ENCODE measurements at places on chromosomes 4 and X.
A peak's percentile ranks its signal among the peaks of the same experiment; 100 is the strongest.

DNA sequence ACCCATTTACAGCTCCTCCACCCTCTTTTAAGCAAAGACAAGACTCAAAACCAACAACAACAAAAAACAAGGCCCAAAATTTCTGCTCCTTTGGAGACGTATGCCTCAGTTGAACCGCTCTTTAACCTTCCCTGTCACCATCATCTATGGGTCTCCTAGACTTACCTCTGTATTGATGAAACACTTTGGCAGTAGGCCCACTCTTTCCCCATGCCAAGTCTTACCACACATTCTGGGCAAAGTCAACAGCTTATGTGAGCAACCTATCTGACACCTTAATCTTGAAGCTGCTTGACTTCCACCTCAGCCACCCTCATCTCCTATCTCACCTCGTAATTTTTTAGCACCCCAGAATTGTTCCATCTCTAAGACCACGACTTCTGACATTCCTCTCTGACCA lies 99.7 kb upstream of the CXorf66 start:
- no peaks in the 10 kb centered on the region for H3K4me1 ChIP-seq
- H3K36me3 ChIP-seq: no peaks in the 10 kb centered on the region
- DNase-seq: no peak
- H3K27ac ChIP-seq: no peak overlapping the region

DNA sequence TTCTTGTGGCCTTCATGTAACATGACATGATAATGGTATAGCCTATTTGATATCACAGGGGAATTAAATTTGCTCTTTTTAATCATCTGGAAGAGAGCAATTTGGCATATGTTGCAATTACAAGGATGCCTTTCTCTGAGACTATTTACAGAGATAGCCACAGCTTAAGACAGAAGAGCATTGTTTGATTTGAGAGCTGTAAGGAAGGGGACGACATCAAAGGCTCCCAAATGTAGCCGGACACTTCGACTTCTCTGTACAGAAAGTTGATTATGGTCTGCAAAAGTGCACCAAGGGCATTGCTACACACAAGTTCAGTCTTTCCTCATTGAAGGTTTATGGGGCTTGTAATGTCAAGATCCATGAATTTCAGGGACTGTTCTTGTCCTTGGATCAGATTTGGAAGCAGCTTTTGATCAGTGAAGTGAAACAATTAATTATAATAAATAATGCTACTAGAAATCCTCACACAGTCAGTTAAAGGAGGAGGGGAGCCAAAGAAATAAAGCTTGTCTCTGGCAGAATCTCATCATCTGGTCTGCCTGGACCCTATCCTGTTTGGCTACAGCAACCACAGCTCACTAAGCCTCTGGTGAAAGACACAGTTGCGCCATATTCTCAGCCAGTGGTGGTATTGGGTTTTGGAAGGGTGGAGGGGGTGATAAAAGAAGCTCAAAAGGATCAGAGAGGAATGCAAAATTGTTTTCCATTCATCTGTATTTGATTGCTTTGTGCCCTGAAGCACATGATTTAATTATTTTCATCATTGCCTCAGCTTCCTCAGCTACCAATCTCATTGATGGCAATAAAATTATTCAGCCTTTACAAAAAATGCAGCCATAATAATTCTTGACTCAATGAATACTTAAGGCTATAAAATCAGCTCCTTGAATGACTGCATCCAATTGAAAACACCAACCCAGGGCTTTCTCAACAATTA lies 654.3 kb upstream of the LCORL start:
- no peak overlapping the region for H3K27ac ChIP-seq
- no peaks in the 10 kb centered on the region for H3K36me3 ChIP-seq
- DNase-seq: no peak

GRCh38 chr4:143353797-143354196 lies 17.1 kb downstream of the GAB1 start:
- H3K4me1 ChIP-seq: peaks cover 3% of the 10 kb centered on the region
- H3K36me3 ChIP-seq: no peaks in the 10 kb centered on the region
- no peak overlapping the region for H3K4me3 ChIP-seq
- H3K27me3 ChIP-seq: peaks cover 3% of the 10 kb centered on the region
- H3K27ac ChIP-seq: no peak overlapping the region

GRCh38 chrX:100408713-100409609 lies 1.1 kb downstream of the PCDH19 start:
- no peak for DNase-seq
- H3K4me1 ChIP-seq: no peaks in the 10 kb centered on the region
- H3K36me3 ChIP-seq: no peaks in the 10 kb centered on the region

DNA sequence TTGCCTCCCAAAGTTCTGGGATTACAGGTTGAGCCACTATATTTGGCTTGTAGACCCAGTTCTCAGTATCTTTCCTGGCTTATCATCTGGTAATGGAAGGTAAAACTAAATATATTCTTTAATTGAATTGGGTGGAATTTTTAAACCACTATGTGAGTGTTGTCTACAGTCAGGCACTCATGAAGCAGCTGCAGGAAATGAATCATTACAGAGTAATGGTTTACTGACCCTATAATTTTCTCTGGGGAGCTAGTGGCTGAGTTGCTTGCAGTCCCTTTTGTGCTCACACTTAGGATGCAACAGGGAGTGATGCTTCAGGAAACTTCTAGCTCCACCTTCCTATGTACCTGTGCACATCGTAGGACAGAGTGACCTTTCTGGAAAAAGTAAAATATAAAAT lies 4.1 kb upstream of the UGT2B7 start:
- no peak overlapping the region for H3K4me3 ChIP-seq
- no peaks in the 10 kb centered on the region for H3K36me3 ChIP-seq

GRCh38 chr4:37666625-37667071 lies 19.5 kb downstream of the RELL1 start:
- peaks cover 5% of the 10 kb centered on the region for H3K4me1 ChIP-seq
- peak; percentile 30 for DNase-seq
- no peaks in the 10 kb centered on the region for H3K36me3 ChIP-seq
- H3K4me3 ChIP-seq: no peak overlapping the region
- H3K27me3 ChIP-seq: no peaks in the 10 kb centered on the region

DNA sequence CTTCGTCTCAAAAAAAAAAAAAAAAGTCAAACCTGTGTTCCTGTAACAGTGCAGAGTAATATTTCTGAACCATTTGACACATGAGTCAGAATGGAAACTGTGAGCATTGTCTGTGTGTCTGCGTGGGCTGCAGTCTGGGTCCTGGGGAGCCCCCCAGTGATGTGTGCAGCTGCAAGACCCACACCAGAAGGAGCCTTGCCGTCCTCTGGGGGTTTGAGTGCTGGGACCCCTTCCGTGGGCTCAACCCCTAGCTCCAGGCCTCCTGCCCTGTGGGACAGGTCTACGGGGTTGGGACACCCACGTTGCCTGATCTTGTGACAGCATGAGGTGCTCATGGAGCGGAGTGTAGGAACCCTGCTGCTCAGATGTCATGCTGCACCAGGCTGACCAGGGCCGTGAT lies 43.7 kb downstream of the DDX3X start:
- no peaks in the 10 kb centered on the region for H3K36me3 ChIP-seq
- no peak for DNase-seq
- no peak overlapping the region for H3K4me3 ChIP-seq
- H3K27me3 ChIP-seq: no peaks in the 10 kb centered on the region
- H3K4me1 ChIP-seq: peaks cover 7% of the 10 kb centered on the region
- no peak overlapping the region for H3K27ac ChIP-seq

DNA sequence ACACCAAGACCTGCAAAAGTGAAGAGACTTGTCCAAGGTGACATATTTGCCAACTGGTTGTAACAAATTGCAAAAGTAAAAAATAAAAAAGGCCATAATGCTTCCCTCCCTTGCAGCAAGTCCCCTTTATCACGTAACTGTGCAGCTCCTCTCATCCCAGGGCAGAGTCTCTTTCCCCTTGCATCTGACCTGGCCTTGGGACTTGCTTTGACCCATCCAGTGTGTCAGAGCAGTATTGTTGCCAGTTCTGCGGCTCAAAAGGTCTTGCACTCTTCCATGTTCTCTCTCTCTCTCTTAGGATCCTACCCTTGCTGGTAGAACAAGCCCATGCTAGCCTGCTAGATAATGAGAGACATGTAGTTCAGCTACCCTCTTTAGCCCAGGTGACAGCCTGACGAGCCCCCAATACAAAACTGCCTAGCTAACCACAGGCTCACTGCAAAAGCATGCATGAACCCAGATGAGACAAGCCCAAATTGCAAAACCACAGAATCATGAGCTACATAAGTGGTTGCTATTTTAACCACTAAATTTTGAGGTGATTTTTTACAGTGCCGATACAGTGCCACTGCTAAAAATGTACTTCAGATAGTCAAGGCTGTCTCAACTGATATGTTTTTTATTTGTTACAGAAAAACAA lies 289.5 kb upstream of the PPARGC1A start:
- no peaks in the 10 kb centered on the region for H3K27me3 ChIP-seq
- H3K36me3 ChIP-seq: no peaks in the 10 kb centered on the region
- H3K4me1 ChIP-seq: no peaks in the 10 kb centered on the region
- no peak overlapping the region for H3K27ac ChIP-seq
- H3K4me3 ChIP-seq: no peak overlapping the region

- H3K4me3 ChIP-seq: no peak overlapping the region
- H3K27ac ChIP-seq: no peak overlapping the region
- H3K4me1 ChIP-seq: no peaks in the 10 kb centered on the region
- no peak for DNase-seq
Observed at GRCh38 chrX:139446832-139447231, 83.7 kb upstream of the F9 start.

DNA sequence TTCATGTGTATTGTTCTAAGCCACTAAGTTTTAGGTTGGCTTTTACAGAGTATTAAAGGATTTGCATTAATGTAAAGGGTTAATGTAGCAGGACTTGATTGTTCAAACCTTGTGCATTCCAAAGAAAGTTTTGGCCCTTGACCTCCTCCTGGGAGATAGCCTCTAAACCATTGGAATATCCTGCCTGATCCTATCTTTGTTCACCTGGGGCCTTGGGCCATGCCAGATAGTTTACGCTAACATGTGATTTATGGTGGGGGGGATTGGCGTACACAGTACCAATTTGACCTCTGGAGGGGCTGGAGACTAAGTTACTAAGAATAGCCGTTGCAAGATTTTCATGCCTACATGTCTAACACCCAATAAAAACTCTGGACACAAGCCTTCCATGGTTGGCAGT lies 1002.7 kb upstream of the PABPC4L start:
- H3K27me3 ChIP-seq: no peaks in the 10 kb centered on the region
- no peaks in the 10 kb centered on the region for H3K4me1 ChIP-seq
- no peak overlapping the region for H3K4me3 ChIP-seq
- H3K36me3 ChIP-seq: no peaks in the 10 kb centered on the region
- no peak for DNase-seq

GRCh38 chr4:81913427-81913879 lies 441.7 kb upstream of the RASGEF1B start:
- peak; percentile 72 for DNase-seq
- no peak overlapping the region for H3K4me3 ChIP-seq
- no peaks in the 10 kb centered on the region for H3K36me3 ChIP-seq
- H3K27ac ChIP-seq: no peak overlapping the region
- H3K4me1 ChIP-seq: no peaks in the 10 kb centered on the region
- peaks cover 4% of the 10 kb centered on the region for H3K27me3 ChIP-seq

- no peaks in the 10 kb centered on the region for H3K36me3 ChIP-seq
- no peak overlapping the region for H3K27ac ChIP-seq
- no peak overlapping the region for H3K4me3 ChIP-seq
- DNase-seq: no peak
Observed at GRCh38 chr4:164134388-164134787, 619.5 kb upstream of the SMIM31 start.

GRCh38 chr4:118765399-118765798 lies 70.5 kb downstream of the SEC24D start:
- no peak overlapping the region for H3K27ac ChIP-seq
- H3K4me3 ChIP-seq: no peak overlapping the region
- no peak for DNase-seq
- H3K4me1 ChIP-seq: no peaks in the 10 kb centered on the region

DNA sequence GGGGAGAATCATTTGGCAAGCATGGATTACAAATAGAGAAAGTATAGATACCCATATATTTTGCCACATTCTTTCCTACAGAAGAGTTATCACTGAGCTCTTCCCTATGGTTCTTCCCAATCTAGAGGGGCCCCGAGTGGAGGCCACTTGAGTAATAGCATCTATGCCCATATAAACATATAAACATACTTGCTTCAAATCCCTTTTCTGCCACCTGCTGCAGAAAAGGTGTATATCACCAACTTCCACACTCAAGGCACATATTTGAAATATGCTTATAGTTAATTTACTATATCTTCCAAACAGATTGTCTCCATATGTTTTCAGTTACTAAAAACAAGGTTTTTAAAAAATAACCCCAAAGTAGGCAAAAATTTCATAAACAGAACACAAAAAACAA lies 642.8 kb upstream of the DIPK2B start:
- no peak for DNase-seq
- peaks cover 32% of the 10 kb centered on the region for H3K36me3 ChIP-seq
- no peak overlapping the region for H3K4me3 ChIP-seq
- H3K27me3 ChIP-seq: no peaks in the 10 kb centered on the region

- no peak for DNase-seq
- H3K27ac ChIP-seq: no peak overlapping the region
- peaks cover 3% of the 10 kb centered on the region for H3K27me3 ChIP-seq
- H3K4me3 ChIP-seq: no peak overlapping the region
Observed at GRCh38 chr4:7411896-7412553, 22.7 kb downstream of the PSAPL1 start.

- no peaks in the 10 kb centered on the region for H3K36me3 ChIP-seq
- no peak for DNase-seq
- no peak overlapping the region for H3K27ac ChIP-seq
- H3K27me3 ChIP-seq: no peaks in the 10 kb centered on the region
- H3K4me3 ChIP-seq: no peak overlapping the region
- 0 out of 2 replicates have a peak, but pooled peaks cover 2% of the 10 kb centered on the region for H3K4me1 ChIP-seq
Observed at GRCh38 chr4:142595222-142595871, 250.8 kb downstream of the INPP4B start.

GRCh38 chr4:128590034-128590740 lies 219.3 kb upstream of the JADE1 start:
- H3K36me3 ChIP-seq: no peaks in the 10 kb centered on the region
- no peaks in the 10 kb centered on the region for H3K4me1 ChIP-seq
- no peak overlapping the region for H3K4me3 ChIP-seq
- no peak overlapping the region for H3K27ac ChIP-seq

DNA sequence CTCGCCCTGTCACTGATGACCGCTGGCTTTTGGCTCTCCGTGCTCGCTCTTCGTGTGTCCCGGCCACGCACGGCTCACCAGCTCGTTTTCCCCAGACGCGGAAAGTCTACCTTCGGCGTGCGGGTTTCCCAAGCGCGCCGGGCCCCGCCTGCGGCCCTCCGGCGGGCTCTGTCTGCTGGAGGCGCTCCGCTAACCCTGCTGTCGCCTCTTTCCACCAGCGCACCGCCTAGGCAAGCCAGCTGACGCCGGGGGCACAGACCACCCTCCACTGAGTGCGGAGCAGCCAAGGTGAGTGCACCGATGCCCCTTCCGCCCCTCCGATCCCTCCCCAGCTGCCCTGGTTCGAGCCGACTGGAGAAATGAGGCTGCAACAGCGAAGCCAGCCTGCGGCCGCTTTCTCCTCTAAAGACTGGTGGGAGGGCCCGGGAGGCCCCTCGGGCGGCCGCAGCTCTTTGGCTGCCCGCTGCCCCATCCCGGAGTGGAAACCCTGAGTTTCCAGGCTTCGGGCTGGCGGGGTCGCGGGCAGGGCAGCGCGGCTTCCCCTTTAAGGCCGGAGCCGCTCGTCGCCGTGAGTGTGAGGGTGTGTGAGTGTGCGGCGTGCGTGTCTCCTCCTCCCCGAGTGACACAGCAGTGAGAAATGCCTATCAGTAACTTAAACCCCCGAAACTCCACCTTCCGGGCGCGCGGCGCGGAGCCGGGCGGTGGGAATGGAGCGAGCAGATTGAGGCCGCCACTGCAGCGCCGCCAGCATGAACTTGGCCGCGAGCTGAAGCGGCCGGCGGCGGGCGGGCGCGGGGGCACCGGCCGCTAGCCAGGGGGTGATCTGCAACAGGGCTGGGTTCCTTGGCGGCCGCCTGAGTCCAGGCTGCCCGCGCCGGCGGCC lies at the start of gene MAMLD1:
MAMLD1 (plus strand) TSS at position 719 of the 883 bp plus-strand sequence. CDS start 82,200 bp downstream, outside the sequence.
- peak; percentile 63 for DNase-seq
- no peak within 1 kb of the TSS for H3K27ac ChIP-seq
- no peaks in the 10 kb centered on the region for H3K36me3 ChIP-seq
- H3K27me3 ChIP-seq: peaks cover 48% of the 10 kb centered on the region
- peak within 1 kb of the TSS; percentile 14 for H3K4me3 ChIP-seq
- peaks cover 40% of the 10 kb centered on the region for H3K4me1 ChIP-seq

Data from DND-41 (cell line).